Right cardiac atrium (tissue), 5 donors: ENCODE measurements at places on chromosomes 7 and 10. TPM values are rescaled to one million over a fixed set of nuclear protein-coding genes. Genes with fewer than 3 reads are reported as not detected.

PHYH gene
- polyA plus RNA-seq, result 138 TPM

CXCL12 gene
- polyA plus RNA-seq, result 104 TPM

ENKUR gene
- not detected for polyA plus RNA-seq

HOXA5 gene
- 0.43 TPM for polyA plus RNA-seq

DKK1 gene
- 0.18 TPM for polyA plus RNA-seq

TMEM178B gene
- polyA plus RNA-seq, result 13.3 TPM

SORCS1 gene
- polyA plus RNA-seq, result 1.2 TPM

UCMA gene
- not detected for polyA plus RNA-seq

GBX1 gene
- 0.14 TPM for polyA plus RNA-seq

CALCR gene
- 0.02 TPM for polyA plus RNA-seq

GOT1 gene
- 413 TPM for polyA plus RNA-seq

DYNC1I1 gene
- 11.0 TPM for polyA plus RNA-seq

NFE2L3 gene
- polyA plus RNA-seq, result 1.1 TPM

OR6B1 gene
- polyA plus RNA-seq, result not detected

C7orf33 gene
- not detected for polyA plus RNA-seq

HDAC9 gene
- polyA plus RNA-seq, result 5.5 TPM

KCND2 gene
- 0.02 TPM for polyA plus RNA-seq
